NCI-H2029 treated with DMSO at 0.1 percent for 48 hours (cell line): ENCODE measurements at places on chromosomes 12 and 14.

DNA sequence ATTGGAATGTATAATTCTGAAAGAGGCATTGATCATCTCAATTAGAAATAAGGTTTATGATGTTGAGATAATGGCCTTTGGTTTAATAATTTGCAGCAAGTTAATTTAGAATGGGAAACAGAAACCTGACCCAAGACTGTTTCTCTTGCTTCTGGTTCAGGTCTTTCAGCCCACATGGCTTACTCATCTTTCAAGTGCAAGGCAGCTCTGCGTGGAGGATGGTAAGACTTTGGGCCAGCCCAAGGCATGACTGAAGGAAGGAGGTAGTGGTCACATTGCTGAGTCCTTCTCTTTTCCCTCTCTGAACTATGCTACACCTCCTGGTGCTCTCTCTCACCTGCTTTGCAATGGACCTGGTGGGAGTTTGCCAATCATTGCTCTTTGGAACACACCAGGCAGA, 98.7 kb downstream of the CAND1 start:
- DNase-seq, result no peak

DNA sequence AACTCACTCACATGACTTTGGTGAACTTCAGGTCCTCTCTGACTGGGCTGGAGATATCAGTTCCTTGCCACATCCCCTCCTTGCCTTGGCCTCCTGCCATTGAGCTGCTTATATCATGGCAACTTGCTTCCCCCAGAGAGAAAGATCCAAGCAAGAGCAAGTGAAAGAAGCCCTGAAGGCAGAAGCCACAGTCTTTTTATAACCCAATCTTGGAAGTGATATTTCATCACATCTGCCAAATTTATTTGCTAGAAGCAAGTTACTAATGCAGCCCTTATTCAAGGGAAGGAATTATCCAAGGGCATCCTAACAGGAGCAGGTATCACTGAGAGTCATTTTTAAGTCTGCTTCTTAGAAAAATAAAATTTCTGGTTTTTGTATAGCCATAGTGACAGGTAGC, 127.8 kb downstream of the SLC38A4 start:
- no peak for DNase-seq

GRCh38 chr14:104518659-104519350, 60.8 kb upstream of the C14orf180 start:
- DNase-seq, result no peak

DNA sequence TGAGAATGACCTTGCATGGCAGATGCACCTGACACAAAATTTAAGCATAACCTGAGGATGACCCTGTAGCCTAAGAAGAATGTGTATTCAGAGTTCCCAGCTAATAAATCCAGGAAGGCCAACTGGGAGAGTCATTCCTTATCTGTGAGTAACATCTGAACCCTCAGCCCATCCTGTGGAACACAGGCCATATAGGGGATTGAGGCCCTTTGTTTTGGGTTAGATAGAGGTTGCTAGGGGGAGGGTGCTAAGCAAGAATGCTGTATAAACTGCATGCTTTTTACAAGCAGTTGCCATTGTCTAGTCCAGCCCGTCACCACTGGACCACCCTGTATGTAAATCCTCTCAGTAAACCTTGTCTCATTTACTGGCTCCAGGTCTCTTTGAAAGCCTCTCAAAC, 77.0 kb downstream of the BICD1 start:
- no peak for DNase-seq

GRCh38 chr12:39779768-39780340, 160.3 kb upstream of the ABCD2 start:
- no peak for DNase-seq

DNA sequence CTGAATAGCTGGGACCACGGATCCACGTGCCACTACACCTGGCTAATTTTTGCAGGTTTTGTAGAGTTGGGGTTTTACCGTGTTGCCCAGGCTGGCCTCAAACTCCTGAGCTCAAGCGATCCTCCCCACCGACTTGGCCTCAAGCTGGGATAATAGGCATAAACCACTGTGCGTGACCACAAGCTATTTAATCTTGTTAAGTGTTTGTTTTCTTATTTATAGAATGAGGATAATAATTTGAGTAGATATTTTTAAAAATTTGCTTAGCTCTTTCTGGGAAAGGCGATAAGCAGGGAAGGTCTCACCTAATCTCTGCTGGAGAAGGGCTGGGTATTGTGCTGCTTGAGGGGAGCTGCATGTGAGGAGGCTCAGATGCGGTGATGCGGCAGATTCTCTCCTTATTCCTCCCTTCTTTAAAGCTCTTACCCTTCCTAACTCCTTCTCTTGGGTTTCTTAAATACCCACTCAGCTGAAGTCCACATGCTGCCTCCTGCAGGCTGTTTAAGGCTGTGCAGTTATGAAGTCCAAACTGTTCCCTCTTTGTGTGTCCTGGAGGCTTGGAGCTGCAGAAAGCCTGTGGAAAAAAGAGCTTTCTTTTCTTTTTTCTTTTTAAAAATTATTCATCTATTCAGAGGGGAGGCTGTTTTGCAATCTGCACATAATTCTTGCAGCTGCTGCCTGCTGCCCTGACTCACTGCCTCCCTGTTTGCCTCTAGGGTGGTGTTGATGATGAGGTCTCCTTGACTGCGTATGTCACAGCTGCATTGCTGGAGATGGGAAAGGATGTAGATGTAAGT, 37.9 kb downstream of the A2ML1 start:
- no peak for DNase-seq

GRCh38 chr14:54428527-54428926, 12.6 kb downstream of the CNIH1 start:
- DNase-seq, result no peak

- DNase-seq, result no peak
Measured at GRCh38 chr12:78418919-78419318, 445.7 kb upstream of the SYT1 start.

- peak; percentile 86 for DNase-seq
Measured at GRCh38 chr12:88904705-88905104, 324.4 kb upstream of the KITLG start.

- no peak for DNase-seq
Measured at GRCh38 chr12:47900131-47901062, 4.4 kb downstream of the VDR start.

DNA sequence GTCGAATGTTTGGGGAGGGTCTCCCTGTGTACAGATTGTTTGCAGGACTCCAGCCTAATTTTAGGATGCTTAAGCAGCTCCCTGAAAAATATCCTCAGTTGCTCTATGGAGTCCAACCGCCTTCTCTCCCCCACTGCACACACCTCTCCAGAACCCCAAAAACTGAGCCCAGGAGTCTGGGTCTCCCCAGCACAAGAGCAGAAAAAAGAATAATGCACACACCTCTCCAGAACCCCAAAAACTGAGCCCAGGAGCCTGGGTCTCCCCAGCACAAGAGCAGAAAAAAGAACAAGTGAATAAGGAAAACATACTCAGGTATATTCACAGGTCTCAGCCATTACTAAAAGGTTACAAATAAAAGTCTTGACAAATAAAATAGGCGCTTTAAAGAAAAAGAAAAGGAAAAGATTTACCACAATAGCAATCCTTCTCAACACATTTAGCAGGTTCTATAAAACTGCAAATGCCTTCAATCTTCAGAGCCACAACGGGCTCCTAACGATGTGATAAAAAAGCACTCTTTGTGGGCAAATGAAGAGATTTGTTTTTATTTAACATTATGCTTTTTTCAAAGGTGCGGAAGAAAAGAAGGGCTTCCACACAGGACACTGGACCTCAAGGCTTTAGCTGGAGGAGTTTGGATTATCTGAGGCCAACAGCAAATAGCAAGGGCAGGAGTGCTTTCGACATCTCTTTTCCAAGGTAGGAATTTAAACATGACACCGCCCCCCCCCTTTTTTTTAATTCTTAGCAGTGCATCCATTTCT, 8.2 kb downstream of the BCL11B start:
- DNase-seq, result no peak

DNA sequence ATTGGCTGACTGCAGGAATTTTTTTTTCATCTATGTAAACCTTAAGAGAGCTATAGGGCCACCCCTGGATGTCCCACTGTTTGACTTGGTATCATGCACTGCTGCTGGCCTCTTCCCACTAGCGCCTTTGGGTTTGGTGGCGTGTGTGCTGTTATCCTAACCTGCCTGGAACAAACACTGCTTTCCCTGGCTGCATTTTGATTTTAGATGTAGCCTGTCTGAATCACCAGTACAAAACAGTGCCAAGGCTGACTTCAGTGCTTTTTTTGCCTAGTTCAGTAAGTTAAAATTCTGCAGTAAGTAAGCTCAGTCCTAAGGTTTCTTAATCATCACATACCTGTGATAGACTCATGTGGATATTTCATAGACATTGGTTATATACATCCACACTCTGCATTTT, 99.2 kb downstream of the EML1 start:
- DNase-seq, result no peak

DNA sequence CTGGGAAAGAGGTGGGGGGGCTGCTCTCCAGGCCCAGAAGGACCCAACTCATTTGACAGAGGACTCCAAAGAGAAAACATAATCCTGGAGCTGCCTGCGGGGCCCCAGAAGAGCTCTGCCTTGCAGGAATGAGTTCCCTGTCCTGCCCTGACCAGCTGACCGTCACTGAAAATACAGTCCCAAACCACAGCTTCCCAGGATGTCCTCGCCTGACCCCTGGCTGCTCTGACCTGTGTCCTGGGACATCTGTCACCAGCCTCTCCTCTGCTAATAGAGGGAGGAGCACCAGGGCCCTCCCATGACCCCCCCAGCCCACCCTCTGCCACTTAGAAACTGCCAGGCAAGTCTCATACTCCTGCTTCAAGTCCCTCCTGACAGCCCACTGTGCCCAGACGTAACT, 9.8 kb downstream of the FIGNL2 start:
- no peak for DNase-seq
